ENCODE measurements at places on chromosomes 7 and 10. TPM values are rescaled to one million over a fixed set of nuclear protein-coding genes. Genes with fewer than 3 reads are reported as not detected.

The SLC13A4 gene
- not detected for total RNA-seq

DNA sequence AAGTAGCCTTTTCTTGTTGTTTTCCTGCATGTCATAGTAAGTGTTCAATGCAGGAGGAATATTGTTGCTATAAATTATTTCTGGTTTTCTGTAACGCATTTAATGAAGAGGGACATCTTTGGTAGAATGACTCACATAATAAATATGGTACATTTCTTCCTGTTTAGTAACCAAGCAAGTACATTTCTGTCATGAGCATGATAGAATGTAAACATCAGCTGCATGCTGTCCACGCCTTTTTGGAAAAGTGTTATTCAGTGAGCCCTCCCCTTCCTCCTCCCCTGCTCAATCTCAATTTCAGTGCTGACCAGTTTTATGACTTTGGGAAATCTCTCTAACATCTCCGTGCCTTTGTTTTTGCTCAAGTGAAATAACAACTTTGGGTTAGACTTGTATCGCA lies 664.0 kb downstream of the XPNPEP1 start:
- DNase-seq: no peak

GRCh38 chr10:6781133-6781770 lies 201.2 kb upstream of the PRKCQ start:
- DNase-seq: no peak

The ABCB1 gene
- total RNA-seq: 9.0 TPM

- DNase-seq: no peak
These were observed 20.4 kb downstream of the CCDC71L start for GRCh38 chr7:106640368-106641141.

The PDK4 gene
- 0.41 TPM for total RNA-seq

The ITPRID1 gene
- not detected for total RNA-seq

- no peak for DNase-seq
These were observed 76.7 kb downstream of the CALD1 start for GRCh38 chr7:134856091-134856490.

DNA sequence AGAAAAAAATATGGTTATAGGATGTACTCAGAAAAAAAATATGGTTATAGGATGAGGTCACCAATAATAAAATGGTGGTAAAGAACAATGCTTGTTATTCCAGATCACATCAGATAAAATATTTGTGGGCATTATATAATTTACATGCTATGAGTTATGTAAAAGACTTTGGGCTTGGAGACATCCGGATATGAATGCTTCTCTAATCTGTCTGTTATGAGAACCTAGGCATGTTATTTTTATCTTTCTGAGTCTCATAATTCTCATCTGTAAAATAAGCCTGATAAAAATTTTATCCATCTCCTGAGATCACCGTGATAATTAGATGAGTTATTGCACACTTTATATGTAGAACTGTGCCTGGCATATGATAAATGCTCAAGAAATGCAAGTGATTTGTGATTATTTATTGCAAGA lies 37.8 kb downstream of the DKK1 start:
- no peak for DNase-seq

GRCh38 chr10:106682175-106682574 lies 482.3 kb downstream of the SORCS1 start:
- no peak for DNase-seq

The OR6V1 gene
- total RNA-seq: not detected

DNA sequence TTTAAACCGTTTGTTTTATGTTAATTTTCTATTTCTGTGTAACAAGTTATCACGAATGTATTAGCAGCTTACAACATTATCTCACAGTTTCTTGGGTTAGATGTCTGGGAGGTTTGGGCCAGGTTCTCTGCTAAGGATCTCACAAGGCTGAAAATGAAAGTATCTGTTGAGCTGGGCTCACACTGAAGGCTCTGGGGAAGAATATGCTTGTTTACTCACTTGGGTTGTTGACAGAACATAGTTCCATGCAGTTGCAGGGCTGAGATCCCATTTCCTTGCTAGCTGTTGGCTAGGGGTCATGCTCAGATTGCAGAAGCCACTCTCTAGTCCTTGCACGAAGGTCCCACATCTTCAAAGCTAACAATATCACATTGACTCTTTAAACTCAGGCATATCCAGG lies 266.6 kb upstream of the GNAI1 start:
- DNase-seq: no peak

GRCh38 chr7:116786791-116787443 lies 75.5 kb upstream of the CAPZA2 start:
- DNase-seq: peak; percentile 72

- DNase-seq: no peak
These were observed 508.8 kb downstream of the GRID1 start for GRCh38 chr10:85857791-85858190.

GRCh38 chr10:123847686-123848432 lies 43.7 kb downstream of the CPXM2 start:
- no peak for DNase-seq

GRCh38 chr7:14871880-14872279 lies 30.7 kb downstream of the DGKB start:
- DNase-seq: no peak

GRCh38 chr7:14504134-14504533 lies 398.4 kb downstream of the DGKB start:
- no peak for DNase-seq

- no peak for DNase-seq
These were observed 47.8 kb downstream of the HERPUD2 start for GRCh38 chr7:35647171-35647574.

The GRM8 gene
- not detected for total RNA-seq

The CDHR1 gene
- total RNA-seq: not detected

The PDCD11 gene
- 17.3 TPM for total RNA-seq

DNA sequence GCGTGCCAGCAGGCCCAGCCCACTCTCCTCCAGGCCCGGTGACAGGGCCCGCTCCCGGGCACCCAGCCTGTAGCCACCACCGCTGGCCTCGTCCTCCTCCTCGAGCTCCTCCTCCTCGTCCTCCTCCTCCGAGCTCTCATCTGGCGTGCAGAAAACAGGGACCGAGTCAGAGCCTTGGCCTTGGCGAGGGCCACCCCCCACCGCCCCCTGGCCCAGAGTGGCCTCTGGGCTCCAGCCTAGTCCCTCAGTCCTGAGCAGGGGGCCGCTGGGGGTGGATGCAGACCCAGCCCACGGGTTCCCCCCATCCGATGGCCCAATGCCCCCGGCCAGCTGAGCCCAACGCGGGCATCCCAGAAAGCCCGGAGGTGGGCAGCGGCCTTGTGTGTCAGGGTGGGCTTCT lies 62.9 kb downstream of the SLC29A4 start:
- no peak for DNase-seq

DNA sequence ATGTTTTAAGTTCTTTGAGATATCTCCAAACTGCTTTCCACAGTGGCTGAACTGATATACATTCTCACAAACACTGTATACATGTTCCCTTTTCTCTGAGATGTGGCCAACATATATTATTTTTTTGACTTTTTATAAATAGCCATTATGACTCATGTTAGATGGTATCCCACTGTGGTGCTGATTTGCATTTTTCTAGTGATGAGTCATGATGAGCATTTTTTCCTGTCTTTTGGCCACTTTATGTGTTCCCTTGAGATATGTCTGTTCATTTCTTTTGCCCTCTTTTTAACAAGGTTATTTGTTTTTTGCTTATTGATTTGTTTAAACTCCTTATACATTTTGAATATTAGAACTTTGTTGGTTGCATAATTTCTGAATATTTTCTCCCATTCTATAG lies 1055.1 kb downstream of the NXPH1 start:
- DNase-seq: peak; percentile 68

DNA sequence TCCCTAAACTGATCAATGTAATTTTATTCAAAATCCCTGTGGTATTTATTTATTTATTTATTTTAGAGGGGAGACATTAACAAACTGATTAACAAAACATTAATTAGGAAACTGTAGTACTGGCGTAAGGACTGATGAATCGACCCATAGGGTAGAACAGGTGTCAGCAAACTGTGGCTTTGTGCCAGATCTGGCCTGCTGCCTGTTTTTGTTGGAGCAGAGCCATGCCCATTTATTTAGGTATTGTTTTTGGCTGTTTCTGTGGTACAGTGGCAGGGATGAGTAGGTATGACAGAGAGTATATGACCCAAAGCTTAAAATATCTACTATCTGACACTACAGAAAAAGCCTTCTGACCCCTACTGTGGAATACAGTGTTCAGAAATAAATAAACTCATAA lies 332.5 kb upstream of the ETV1 start:
- no peak for DNase-seq

The GPR15LG gene
- not detected for total RNA-seq

The PTPN20 gene
- total RNA-seq: 12.7 TPM

The ANXA11 gene
- total RNA-seq: 170 TPM

- DNase-seq: no peak
These were observed 90.7 kb upstream of the LEP start for GRCh38 chr7:128150223-128150865.

DNA sequence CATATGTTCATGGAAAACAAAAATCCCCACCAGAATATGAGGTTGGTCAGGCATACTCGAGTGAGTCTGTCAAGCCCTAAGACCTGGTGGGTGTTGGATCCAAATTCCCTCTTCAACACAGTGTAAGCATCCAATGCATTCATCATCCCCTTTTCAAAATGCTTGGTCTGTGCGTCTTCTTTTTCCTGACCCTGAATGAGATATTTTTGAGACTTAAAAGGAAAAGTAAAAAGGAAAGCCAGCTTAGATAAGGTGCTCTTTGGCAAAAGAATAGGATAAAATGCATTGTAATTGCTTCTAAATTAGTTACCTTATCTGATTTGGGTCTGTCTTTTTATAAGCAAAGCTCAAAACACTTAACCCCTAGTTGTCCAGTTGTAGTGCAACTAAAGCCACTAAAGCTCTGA lies 331.5 kb downstream of the PTEN start:
- no peak for DNase-seq

- DNase-seq: no peak
These were observed 7.8 kb downstream of the PDIA4 start for GRCh38 chr7:149020483-149020882.

- no peak for DNase-seq
These were observed 25.2 kb upstream of the UNC5B start for GRCh38 chr10:71187197-71187596.

DNA sequence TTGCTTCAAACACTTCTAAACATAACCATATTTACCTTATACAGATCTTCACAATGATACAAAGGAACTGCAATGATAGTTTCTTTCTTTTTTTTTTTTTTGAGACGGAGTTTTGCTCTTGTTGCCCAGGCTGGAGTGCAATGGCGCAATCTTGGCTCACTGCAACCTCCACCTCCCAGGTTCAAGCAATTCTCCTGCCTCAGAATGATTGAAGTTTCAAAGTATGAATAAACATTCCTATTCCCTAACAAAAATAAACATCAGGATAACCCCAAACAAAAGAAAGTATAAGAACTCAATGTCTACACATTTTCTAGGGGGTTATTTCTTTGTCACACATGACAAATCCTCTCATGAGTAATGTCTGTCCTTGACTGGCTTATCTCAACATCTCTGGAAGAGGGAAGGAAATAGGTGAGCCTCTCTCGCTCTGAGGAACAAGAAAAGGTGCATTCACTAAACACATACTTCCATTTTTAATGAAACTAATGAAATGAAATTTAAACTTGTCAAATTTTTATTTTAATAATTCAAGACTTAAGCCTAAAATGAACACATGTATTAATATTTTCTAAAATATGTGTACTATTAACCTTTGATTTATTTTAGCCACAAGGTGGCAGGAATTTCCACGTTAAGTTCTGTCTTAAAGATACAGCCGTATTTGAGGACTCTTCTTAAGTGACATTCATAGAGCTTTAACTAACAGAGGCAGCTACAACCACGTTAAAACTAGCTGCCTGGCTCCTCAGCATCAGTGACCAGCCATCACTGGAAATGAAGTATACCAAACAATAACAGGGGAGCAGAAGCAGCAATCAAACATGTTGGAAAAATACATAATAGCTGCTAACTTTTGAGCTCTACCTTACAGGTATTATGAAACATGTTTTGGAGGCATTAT lies 58.3 kb downstream of the MALSU1 start:
- peak; percentile 98 for DNase-seq

DNA sequence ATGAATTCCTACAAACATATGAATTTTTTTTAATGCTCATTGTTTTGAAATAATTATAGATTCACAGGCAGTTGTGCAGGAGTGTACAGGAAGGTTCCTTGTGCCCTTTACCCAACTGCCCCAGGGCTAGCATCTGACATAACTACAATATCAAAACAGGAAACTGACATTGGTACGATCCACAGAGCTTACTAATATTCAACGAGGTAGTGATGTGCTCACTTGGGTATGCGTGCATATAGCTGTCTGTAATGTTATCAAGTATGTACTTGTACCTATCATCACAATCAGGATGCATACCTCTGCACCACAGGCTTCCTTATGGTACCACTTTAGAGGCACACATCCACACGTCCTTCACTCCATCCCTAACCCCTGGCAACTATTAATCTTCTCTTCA lies 68.3 kb downstream of the BMS1 start:
- DNase-seq: no peak

GRCh38 chr10:95457319-95457886 lies 103.8 kb downstream of the SORBS1 start:
- DNase-seq: peak; percentile 73

GRCh38 chr10:1944487-1944886 lies 207.2 kb upstream of the ADARB2 start:
- DNase-seq: no peak

GRCh38 chr7:40990841-40991240 lies 712.0 kb downstream of the INHBA start:
- no peak for DNase-seq

GRCh38 chr7:1323178-1324027 lies 90.7 kb downstream of the UNCX start:
- no peak for DNase-seq

The ITIH5 gene
- not detected for total RNA-seq

- DNase-seq: no peak
These were observed 103.4 kb downstream of the ABCA13 start for GRCh38 chr7:48274662-48275061.

The ZC3HAV1L gene
- 14.2 TPM for total RNA-seq

The SPDYE8 gene
- not detected for total RNA-seq
